Tibial nerve (tissue), 4 donors: ENCODE measurements at places on chromosomes 4 and X. TPM values are rescaled to one million over a fixed set of nuclear protein-coding genes. Genes with fewer than 3 reads are reported as not detected.

GRCh38 chr4:1869530-1870327 lies 1.5 kb upstream of the NSD2 start:
- no peak for DNase-seq

- no peak for DNase-seq
These were observed 1768.0 kb upstream of the PCDH10 start for GRCh38 chr4:131381055-131381454.

DNA sequence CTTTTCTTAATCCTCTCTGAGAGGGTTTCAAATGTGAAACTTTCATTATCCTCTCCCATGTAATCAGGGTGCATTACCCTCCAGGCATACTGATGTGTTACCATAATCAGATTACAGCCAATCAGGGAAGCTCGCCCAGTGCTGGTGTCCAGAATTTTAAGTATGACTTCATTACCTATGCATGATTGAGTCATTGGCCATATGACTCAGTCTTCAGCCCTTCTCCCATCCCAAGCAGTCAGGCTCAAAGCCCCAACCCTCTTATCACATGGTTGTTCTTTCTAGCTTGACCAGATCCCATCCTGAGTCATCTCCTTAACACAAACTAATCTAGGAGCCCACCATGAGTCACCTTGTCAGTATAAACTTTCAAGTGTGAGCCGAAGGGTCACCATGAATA lies 1668.1 kb upstream of the AGA start:
- DNase-seq, result no peak

GRCh38 chr4:108148316-108148715 lies 20.4 kb downstream of the LEF1 start:
- DNase-seq, result no peak

DNA sequence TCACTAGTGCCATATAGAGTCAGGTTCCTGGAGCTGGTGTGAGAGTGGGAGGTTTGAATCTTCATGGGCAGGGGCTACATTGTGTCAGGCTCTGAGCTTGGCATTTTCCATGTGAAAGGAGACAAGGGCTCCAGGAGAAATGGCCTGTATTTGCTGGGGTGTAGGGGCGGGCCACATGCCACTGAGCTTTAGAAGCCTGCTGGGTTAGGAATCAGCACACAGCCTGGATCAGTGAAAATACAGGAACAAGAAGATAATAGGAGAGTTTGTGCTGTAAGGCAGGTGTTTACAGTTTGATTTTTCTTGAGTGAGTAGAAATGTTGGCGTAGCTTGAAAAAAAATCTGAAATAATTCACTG lies 35.4 kb downstream of the TBC1D14 start:
- DNase-seq, result no peak

DNA sequence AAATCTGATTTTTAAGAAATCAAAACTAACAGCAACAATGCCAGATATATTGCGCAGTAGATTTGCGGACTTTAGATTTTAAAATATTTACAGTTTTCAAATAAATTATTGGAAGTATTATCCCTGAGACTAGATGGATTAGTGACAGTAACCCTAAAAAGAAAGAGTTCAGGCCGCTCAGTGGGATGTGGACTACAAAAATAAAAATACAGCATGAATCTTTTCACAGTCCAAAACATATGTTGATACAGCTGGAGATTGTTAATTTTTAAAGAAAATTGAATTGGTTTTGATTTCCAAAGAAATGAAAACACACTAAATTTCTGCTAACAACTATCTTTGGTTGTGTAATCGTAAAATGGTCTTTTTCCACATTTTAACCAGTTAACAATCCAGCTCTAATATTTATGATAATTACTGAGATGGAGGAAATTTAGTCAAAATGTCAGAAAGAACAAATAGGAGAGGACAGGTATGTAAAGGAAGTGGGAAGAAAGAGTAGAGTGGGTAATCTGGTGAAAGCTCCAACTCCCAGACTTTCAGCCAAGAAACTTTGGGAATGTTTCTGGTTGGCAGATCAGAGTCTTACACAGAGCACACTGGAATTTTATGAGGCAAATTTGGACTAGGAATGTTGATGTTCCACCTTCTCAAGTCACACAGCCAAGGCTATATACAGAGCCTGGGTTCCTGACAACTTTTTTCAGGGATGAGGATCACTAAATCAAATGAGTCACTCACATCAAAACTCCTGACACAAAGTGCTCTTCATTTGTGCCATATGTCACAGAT lies 15.1 kb downstream of the C4orf36 start:
- no peak for DNase-seq

DNA sequence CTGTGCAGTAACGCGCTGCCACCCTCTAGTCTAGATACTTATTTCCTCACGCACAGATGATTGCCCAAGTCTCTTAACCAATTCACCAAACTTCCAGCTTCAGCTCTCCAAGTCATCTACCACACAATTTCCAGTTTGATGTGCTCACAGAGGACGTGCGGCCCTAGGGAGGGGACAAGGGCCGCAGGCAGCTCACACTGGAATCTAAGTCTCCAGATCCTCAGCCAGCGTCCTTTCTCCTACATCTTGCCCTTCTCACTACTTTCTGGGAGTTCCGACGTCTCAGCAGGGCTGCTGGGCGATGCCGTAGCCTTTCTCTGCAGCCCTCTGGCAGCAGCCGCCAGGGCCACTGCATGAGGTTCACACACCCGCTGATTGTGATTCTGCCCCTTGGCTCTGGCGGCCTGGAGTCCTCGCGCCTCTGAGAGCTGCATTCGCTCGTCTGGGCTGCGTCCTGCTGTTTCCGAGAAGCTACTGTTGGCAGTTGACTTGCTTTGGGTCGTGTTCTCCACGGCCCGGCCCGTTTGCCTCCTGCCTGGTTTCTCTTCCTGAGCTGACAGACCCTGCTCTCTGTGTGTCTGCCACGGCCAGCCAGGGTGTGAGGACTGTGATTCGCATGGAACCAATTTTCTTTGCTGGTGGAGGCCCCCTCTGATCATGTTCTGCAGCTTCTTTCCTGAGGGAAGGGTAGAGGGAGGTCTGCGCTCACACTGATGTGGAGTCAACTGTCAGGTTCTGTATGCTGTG lies 14.1 kb upstream of the TMEM131L start:
- no peak for DNase-seq

The TNIP3 gene
- total RNA-seq, result not detected
